ENCODE measurements at places on chromosomes 7 and 10.

DNA sequence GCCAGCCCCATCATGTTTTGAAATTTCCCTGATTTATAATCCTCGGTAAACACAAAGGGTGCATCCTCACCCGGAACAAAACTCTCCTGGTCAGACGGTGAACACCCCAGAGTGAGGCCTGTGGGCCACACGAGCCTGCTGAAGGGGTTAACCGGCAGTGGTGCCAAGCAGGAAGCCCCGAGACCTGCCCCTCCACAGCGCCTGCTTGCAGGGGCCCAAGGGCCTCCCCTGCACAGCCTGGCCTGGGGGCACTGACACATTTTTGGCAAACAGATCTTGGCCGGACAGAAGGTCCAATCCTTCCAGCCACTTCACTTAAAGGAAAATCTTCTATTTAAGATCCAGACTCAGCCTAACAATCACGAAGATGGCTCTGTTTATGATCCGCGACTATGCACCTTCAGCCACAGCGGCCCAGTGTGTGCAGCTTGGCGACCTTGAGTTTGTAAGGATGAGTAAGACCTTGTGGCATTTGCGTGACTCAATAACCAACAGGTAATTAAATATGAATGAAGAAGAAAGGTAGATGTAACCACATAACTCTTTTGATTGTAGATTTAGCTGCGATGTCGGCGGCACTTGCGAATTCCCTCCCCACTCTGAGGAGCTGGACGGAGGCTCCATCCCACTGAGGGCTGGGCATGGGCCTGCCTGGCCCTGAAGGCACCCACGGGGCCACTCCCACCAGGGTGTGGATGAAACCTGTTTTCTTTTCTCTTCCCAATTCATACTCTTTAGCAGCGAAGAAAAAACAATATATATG is 328.2 kb downstream of the DNAJB6 start:
- no peak for DNase-seq

DNA sequence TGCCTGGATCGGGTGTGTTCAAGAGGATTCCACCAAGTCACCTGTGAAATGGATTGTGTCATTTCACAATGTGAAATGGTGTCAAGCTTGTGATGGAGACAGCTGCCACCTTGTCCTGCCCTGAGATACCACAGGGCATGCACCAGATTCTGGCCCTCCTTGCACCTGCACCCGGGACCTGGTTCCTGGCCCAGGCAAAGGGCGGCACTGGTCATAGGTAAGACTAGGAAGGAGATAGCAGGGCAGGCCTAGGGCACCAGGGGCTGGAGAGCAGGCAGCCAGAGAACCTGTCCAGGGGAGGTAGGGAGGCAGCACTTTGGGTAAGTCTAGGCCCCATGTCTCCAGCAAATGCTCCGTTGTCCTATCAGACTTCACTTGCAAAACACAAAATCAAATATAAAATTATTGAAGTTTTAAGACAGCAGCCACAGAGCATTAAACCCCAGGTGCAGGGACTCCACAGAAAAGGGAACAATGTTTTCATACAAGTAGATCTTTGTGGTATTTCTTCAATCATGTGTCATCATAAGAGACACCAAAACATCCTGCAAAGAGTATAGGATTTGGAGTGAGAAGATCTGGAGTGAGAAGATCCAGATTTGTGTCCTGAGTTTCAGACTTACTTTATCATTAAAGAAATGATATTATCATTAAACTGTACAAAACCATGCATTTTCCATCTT is 22.7 kb upstream of the ZNF800 start:
- DNase-seq = no peak

- DNase-seq = peak; percentile 57
Measured at GRCh38 chr10:28722065-28722803, 44.9 kb downstream of the BAMBI start.

GRCh38 chr10:118701529-118702323 is 53.0 kb downstream of the CACUL1 start:
- no peak for DNase-seq

DNA sequence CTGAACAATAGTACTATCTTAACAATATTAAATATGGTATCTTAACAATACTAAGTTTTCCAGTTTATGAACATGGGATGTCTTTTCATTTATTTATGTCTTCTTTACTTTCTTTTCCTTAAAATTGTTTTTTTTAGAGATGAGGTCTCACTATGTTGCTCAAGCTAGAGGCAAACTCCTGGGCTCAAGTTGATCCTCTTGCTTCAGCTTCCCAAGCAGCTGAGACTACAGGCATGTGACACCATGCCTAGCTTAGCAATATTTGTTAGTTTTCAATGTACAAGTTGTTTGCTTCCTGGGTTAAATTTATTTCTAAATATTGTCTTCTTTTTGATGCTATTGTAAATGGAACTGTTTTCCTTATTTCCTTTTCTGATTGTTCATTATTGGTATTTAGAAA is 16.9 kb downstream of the CDH23 start:
- DNase-seq = no peak

DNA sequence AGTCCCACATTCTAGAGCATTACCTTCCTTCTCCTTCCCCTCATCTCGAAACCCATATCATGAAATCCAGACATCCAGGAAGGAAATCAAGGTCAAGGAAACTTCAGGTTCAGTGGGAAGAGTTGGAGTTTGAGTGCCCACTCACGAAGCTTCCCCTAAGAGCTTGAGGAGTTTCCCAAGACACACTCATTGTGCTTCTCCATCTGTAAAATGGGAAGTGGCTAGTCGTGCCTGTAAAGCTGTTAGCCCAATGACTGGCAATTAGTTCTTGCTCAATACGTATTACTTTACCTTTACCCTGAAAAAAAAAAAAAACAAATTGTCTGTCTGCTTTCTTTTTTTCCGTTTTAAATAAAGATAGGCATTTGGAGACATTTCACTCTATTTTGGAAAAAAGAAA is 42.3 kb downstream of the GPAM start:
- no peak for DNase-seq

GRCh38 chr10:88409236-88409635 is 173.9 kb downstream of the RNLS start:
- no peak for DNase-seq

- no peak for DNase-seq
Measured at GRCh38 chr10:5738427-5738826, 53.8 kb downstream of the TASOR2 start.

GRCh38 chr10:89301721-89302445 is at the start of gene IFIT2:
Gene IFIT2 (plus strand): TSS chr10:89302046. CDS start chr10:89302124, 78 bp downstream.
- DNase-seq = peak; percentile 59

GRCh38 chr10:100826031-100826651 is 80.8 kb downstream of the PAX2 start:
- no peak for DNase-seq

DNA sequence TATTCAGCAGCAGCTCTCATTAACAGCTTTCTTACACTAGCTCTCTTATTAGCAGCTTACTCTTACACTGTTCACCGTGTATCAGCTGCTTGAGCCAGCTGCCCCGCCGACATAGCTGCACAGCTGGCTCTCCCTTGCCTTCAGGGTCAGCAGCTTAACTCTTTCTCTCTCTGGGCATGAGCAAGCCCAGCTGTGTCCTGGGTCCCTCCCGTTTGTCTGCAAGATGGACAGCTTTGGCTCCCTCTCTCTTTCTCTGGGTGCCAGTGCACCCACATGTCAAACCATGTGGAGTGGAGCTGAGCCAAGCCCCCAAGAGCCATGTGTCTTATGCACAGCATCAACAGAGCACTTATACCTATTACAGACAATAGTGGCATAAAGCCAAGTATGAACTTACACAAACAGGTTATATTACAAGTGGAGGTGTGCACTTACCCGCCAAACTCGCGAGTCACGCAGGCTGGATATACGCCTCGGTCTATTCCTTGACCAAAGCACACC is 35.7 kb upstream of the MTPAP start:
- DNase-seq = peak; percentile 51

DNA sequence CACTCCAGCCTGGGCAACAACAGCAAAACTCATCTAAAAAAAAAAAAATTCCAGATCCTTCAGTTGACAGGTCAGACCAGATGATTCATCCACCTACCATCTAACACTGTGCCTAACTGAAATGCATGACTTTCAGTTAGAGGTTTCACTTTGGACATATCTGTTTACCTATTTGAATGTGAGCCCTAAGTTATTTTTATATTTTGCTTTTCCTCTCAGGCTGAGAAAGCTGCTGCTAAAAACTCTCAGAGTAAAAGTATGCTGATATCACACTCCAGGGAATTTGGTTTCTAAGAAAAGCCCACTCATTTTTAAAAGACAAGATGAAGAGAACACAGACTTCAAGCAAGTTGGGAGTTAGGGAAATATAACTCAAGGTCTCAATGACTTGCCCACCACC is 126.0 kb downstream of the SGMS1 start:
- peak; percentile 13 for DNase-seq

GRCh38 chr7:38327637-38328036 is 54.2 kb upstream of the TARP start:
- no peak for DNase-seq

DNA sequence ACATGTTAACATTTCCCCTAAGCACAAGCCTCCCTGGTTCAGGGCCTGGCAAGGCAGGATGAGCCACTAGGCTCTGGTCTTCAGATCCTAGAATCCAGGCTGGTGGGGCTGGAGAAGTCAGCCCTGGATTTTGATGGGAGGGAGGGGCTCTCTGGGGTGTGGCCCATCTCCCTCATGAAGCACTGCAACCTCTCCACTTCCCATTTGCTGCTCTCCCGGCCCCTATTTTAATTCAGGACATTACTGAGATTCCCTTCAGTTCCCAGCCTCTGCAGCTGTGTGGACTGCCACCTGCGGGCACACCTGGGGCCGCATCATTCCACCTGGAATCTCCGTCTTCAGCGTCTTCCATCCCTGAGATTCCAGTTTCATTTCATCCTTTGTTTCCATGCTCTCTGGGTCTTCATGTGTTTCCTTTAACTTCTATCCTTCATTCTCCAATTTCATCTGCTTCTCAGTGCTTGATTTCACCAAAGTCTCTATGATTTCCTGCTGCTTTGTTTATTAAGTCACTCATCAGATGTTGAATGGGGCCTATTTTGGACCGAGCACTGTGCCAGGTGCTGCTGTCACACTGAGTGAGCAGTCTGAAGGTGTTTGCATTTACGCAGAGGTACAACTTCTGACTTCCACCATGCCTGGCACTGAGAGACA is 253.6 kb downstream of the WDR37 start:
- DNase-seq = no peak

- no peak for DNase-seq
Measured at GRCh38 chr10:113692271-113692670, 12.6 kb downstream of the CASP7 start.

DNA sequence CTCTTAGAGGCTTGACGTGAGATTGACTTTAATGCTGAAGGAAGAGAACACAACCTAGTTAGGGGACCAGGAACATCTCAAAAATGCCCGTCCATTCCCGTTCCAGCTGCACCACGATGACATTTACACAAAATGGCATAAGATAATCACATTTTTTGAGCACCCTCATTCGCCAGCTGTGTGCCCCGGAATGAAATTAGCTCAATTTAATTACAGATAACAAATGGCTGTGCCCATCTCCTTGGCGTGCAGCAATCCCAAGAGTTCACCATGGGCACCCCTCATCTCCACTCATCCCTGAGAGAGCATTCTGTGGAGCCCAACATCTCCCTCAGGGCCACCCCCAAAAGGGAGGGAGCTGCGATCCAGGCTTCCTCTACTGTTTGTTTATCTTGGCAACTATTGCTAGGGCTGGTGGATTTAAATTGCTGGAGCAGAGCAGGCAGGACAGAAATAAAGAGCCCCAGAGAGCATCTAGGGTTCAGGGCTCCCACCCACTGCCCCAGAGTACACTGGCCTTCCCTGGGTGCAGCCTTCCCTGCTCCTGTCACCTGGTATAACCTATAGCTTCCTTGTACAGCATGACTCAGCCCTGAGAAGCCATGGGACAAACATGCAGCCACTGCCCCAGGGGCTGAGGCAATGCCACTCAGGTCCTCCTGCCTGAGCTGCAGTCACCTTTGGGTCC is 263.5 kb downstream of the ZEB1 start:
- peak; percentile 39 for DNase-seq

DNA sequence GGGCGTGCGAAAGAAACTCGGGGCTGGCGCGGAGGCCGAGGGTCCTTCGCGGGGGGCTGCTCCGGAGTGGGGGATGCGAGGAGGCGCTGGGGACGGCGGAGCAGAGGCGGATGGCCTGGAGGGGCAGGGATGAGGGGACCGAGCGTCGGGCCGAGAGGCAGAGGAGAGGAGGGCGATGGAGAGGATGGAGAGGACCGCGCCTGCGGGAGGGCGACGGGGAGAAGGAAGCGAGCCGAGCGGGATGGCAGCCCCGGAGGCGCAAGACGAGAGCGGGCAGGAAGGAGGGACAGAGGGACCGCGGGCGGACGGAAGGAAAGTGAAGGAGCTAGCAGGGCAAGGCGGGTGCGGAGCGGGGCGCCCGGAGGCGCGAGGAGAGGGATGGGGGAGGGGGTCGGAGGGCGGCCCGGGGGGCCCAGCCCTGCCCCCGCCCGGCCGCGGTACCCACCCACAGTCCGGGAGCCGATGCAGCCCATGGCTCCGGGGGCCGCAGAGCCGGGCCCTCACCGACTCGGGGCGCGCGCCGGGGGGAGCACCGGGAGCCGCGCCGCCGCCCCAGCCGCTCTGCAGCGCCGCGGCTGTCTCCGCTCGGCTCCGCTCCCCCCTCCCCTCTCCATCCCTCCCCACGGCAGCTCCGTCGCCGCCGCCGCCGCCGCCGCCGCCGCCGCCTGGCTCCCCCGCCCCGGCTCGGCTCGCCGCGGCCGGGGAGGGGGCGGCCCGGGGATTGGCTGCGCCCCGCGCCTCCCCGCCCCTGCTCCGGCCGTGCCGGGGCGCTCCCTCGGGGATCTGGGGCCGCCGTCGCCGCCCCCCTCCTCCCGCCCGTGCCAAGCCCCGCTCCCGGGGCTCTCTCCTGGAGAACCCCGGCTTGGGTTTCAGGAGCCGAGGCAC is at the start of gene FAM131B:
TSS of gene FAM131B (minus strand) at position 583 of the 885 bp plus-strand sequence. CDS start at position 473, 110 bp downstream.
- no peak for DNase-seq

- DNase-seq = no peak
Measured at GRCh38 chr10:74855027-74855426, 28.6 kb downstream of the KAT6B start.

GRCh38 chr7:41219276-41219675 is 483.6 kb downstream of the INHBA start:
- no peak for DNase-seq

DNA sequence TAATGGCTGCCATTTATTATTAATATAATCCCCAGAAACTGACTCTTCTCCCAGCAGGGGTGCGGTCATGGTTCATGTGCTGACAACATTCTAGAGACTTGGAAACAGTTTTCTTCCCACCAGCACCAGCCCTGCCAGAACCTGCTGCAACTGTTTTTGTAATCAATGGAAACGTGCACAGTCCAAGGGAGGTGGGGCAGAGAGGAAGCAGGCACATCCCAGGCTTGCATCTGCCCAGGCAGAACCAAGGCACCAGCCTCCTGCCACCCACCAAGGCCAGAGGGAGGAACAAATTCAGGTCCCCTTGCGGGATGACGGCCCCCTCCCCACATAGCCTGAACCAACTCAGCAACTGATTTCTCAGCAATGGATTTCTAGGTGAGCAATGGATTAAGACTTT is 119.0 kb downstream of the OAT start:
- DNase-seq = no peak

Data from hepatocyte (in vitro differentiated cells).